ENCODE measurements at places on chromosomes 4 and X. TPM values are rescaled to one million over a fixed set of nuclear protein-coding genes. Genes with fewer than 3 reads are reported as not detected.

DNA sequence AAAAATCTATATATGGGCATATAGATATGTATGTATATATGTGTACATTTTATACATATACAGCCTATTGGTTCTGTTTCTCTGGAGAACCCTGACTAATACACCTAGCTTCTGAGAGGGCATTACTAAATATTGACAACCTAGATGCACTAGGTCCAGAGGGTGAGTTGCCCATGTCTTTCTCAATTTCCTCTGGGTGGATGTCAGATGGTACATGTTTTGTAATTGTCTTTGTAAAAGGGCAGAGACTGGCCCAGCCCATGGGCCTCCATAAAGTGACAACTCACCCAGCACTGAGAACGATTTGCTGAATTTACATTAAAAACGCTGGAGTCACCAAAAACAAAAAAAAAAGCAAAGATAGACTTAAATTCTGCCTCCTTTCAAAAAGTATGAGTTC lies 198.5 kb upstream of the FAM241A start:
- DNase-seq: no peak
- no peak overlapping the region for H3K27ac ChIP-seq
- H3K4me1 ChIP-seq: peaks cover 4% of the 10 kb centered on the region
- H3K27me3 ChIP-seq: no peaks in the 10 kb centered on the region
- no peaks in the 10 kb centered on the region for H3K36me3 ChIP-seq

GRCh38 chr4:2264481-2265041 lies 2.7 kb upstream of the MXD4 start:
- H3K27ac ChIP-seq: no peak overlapping the region
- no peaks in the 10 kb centered on the region for H3K27me3 ChIP-seq
- no peak overlapping the region for H3K4me3 ChIP-seq
- no peaks in the 10 kb centered on the region for H3K36me3 ChIP-seq
- DNase-seq: no peak

DNA sequence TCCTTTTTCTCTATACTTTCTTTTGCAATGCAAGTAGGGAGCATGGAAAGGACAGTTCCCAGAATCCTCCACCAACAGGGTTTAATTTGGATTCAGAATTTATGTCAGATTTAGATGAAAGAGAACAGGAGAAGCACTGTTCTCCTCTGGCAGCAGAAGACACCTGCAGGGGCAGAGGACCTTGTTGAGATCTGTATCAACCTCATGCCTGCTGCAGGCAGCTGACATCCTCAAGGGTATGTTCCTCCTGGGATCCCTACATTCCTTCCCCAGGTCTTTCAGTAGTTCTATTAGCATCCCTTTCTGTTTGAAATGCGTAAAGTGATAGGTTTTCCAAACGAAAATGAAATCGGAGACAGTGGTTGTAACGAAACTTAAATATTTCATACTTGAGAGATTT lies 10.6 kb upstream of the GUCY1A1 start:
- no peak overlapping the region for H3K27ac ChIP-seq
- no peaks in the 10 kb centered on the region for H3K4me1 ChIP-seq
- DNase-seq: no peak
- no peak overlapping the region for H3K4me3 ChIP-seq
- H3K36me3 ChIP-seq: no peaks in the 10 kb centered on the region

DNA sequence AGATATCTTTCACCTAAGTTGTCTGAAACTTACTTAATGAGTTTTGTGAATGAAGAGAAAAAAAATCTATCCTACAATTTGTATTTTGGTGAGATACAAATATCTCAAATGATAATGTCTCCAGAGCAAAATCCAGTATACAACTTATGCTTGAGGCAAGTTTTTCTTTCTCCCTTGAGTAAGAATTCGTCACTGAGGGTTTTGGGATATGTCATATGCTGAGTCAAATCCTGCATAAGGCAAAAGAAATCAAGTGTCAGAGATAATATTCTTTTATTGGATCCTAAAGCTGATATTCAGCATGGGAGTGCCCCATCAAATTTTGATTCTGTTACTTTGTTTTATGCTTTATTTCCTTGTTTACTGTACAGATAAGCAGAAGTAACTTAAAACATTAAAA lies 1308.6 kb downstream of the ARAP2 start:
- no peak overlapping the region for H3K4me3 ChIP-seq
- no peak for DNase-seq
- H3K36me3 ChIP-seq: no peaks in the 10 kb centered on the region

- DNase-seq: no peak
- H3K27me3 ChIP-seq: peaks cover 3% of the 10 kb centered on the region
- H3K36me3 ChIP-seq: no peaks in the 10 kb centered on the region
- no peak overlapping the region for H3K27ac ChIP-seq
Observed at GRCh38 chrX:8743126-8743732, 11.3 kb upstream of the ANOS1 start.

- H3K36me3 ChIP-seq: no peaks in the 10 kb centered on the region
- H3K27ac ChIP-seq: no peak overlapping the region
- no peak for DNase-seq
- no peaks in the 10 kb centered on the region for H3K4me1 ChIP-seq
- H3K27me3 ChIP-seq: no peaks in the 10 kb centered on the region
Observed at GRCh38 chrX:43121637-43122036, 343.7 kb upstream of the PPP1R2C start.

GRCh38 chrX:139647597-139647996 lies 60.4 kb downstream of the MCF2 start:
- no peaks in the 10 kb centered on the region for H3K27me3 ChIP-seq
- no peak overlapping the region for H3K4me3 ChIP-seq
- no peak overlapping the region for H3K27ac ChIP-seq
- H3K4me1 ChIP-seq: peaks cover 2% of the 10 kb centered on the region

DNA sequence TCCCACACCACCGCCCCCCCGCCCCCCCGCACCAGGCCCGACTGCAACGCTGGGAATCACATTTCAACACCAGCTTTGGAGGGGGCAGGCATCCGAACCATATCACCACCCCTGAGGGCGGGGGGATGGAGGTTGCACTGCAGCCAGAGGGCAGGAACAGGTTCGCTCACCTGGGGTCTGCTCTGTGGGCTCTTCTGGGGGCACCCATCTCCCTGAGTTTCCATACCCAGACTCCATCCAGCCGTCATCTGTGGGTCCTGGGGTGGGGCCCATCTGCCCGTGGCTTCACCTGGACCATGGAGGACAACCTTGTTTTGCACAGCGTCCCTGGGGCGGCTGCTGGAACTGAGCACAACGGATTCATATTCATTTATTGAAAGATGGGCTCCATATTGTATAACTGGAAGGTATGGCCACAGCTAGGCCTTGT lies 6.9 kb downstream of the PSAPL1 start:
- no peaks in the 10 kb centered on the region for H3K36me3 ChIP-seq
- H3K27ac ChIP-seq: no peak overlapping the region
- no peak for DNase-seq
- H3K4me3 ChIP-seq: no peak overlapping the region

DNA sequence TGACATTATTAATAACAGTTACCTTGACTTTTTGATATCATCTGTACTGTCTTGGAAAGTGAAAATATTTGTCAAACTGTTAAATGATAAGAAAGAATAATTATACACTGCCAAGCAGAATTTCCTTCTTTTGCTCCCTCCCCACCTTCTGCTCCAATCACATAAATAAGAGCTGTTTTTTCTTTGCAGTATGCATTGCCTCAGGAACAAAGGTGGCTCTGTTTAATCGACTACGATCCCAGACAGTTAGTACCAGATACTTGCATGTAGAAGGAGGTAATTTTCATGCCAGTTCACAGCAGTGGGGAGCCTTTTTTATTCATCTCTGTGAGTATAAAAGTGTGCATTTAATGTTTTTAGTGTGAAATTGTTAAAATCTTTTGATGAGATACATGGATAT lies 66.1 kb downstream of the CCKAR start:
- DNase-seq: no peak
- no peak overlapping the region for H3K4me3 ChIP-seq
- no peaks in the 10 kb centered on the region for H3K4me1 ChIP-seq
- H3K36me3 ChIP-seq: no peaks in the 10 kb centered on the region
- no peaks in the 10 kb centered on the region for H3K27me3 ChIP-seq
- H3K27ac ChIP-seq: no peak overlapping the region

The PAGE5 gene
- not detected for total RNA-seq

The MAGEA6 gene
- not detected for total RNA-seq

The ZCCHC18 gene
- total RNA-seq: 1.2 TPM

The H2BW2 gene
- not detected for total RNA-seq

The UGT2B7 gene
- not detected for total RNA-seq
